ENCODE measurements at places on chromosomes 12 and 14.

GRCh38 chr12:120342175-120343038, 14.8 kb upstream of the PLA2G1B start:
- no peak for DNase-seq

- no peak for DNase-seq
Observed at GRCh38 chr12:118984161-118984943, 3.0 kb downstream of the SRRM4 start.

DNA sequence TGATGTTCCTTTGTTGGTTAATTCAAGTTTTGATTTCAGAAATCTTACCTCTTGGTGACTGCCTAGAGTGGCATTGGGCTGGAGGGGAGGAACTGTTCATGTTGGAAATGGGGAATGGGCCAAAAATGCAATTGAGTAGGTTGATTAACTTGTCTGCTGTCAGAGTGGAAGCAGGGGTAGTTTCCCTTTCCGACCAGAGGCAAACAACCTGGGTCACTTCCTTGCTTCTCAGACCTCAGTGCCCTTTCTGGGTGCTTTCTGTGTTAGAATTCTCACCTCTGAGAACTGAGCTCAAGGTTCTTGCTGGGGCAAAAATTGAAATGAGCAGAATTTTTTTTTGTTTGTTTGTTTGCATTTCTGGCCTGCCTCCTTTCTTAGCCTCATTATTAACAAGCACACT, 2.3 kb upstream of the M6PR start:
- DNase-seq, result no peak

- no peak for DNase-seq
Observed at GRCh38 chr14:44995770-44996294, 33.8 kb downstream of the TOGARAM1 start.

- no peak for DNase-seq
Observed at GRCh38 chr12:21655591-21655990, 2.1 kb downstream of the LDHB start.

GRCh38 chr14:91284791-91285548, 40.5 kb upstream of the GPR68 start:
- DNase-seq, result no peak

Measured in Karpas-422 (cell line).